ENCODE measurements at places on chromosomes 11 and 22.

GRCh38 chr11:1402355-1403077, 12.8 kb downstream of the BRSK2 start:
- DNase-seq: no peak

DNA sequence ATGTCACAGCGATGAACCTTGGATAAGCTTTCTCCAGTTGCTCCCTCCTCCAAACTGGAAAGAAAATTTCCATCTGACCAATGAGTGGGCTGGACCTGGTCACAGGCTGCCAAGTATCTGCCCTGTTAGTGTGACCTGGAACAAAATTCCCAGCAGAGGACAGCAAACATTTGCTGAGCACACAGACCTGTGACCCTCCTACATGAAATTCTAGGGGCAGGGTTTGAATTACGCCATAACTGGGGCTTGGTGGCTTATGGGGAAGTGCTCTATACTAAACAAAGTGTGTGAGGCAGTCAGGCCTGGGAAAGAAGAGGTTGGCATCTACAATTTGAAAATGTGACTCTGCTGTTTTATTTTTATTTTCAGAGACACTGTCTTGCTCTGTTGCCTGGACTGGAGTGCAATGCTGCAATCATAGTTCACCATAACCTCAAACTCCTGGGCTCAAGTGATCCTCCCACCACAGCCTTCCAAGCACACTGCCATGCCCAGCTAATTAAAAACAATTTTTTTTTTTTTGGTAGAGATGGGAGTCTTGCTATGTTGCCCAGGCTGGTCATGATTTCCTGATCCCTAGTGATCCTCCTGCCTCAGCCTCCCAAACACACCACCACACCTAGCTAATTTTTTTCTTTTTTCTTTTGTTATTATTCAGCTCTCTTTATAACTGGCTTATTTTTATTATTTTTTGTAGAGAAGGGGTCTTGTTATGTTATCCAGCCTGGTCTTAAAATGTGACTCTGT, 13.6 kb upstream of the XBP1 start:
- DNase-seq: no peak

- DNase-seq: no peak
Measured at GRCh38 chr11:128305588-128305987, 281.8 kb downstream of the ETS1 start.

DNA sequence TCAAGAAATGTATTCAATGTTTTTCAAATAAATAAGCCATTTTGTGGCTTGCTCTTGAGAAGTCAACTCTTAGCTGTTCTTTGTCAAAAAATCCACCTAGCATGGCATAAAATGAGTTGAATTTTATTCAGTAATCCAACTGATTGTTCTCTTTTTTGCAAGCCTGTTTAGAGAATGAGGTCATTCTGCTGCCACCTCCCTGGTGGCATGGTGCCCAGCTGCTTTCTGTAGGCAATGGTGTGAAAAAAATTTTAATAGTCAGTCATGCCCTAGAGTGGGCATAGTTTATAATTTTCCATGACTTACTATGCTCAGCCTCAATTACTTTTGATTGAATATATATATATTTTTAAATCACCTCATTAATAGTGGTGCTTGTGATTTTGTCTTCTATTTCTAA, 177.2 kb downstream of the INSC start:
- DNase-seq: no peak

GRCh38 chr11:123054301-123055065, 7.5 kb downstream of the HSPA8 start:
- DNase-seq: peak; percentile 74

GRCh38 chr11:22444076-22444475, 105.9 kb downstream of the SLC17A6 start:
- no peak for DNase-seq

GRCh38 chr22:29755889-29756288, 10.9 kb downstream of the ZMAT5 start:
- DNase-seq: no peak

DNA sequence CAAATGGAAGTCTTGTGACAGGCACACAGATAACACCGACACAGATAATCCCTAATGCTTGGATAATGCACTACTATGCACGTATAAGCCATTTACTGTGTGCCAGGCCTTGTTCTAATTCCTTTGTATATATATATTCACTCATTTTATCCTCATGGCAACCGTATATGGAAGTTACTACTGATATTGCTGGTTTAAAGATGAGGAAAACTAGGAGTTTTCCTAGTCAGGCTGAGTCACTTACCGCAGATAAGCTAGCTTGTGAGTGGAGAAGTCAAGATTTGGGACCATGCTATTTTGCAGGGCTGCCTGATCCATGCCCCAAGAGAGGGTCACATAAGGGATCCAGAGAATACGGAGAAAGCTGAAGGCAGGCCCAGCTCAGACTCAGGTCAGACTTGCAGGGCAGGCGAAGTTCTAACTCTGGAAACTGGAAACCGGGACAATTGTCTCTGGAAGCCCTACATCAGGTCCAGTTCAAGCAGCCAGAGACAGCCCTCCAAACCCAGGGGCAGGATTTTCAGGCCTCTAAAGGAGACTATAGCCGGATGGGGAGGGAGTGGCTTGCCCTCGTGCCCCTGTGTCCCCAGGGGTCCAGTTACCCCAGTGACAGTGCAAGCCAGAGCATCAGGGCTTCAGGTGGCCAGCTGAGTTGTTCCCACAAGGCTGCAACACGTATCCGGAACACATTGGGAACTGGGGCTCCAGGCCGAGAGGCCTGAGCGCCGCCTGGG, 534.8 kb downstream of the INSC start:
- DNase-seq: no peak

DNA sequence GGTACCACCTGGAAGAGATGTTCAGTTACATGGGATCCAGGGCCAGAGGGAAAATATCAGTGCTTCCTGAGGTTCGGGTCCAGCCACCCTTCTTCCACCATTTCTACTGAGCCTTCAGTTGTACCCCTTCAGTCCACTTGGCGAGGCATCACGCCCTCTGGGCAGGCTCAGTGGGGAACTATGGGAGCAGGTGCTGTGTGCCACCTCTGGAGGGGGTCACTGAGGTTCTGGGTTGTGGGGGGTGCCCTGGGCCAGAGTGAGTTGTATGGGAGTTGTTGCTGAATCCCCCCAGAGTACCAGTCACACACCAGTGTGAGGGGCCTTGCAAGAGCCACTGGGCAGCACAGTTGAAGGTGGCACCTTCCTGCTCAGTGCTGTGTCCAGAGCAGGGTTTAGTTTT, 2.7 kb upstream of the SREBF2 start:
- DNase-seq: no peak

GRCh38 chr22:43406186-43406790, 5.5 kb upstream of the MPPED1 start:
- no peak for DNase-seq

GRCh38 chr22:32073823-32074380, 30.8 kb downstream of the SLC5A1 start:
- DNase-seq: no peak

GRCh38 chr11:78420796-78421209, 3.2 kb upstream of the GAB2 start:
- peak; percentile 48 for DNase-seq

DNA sequence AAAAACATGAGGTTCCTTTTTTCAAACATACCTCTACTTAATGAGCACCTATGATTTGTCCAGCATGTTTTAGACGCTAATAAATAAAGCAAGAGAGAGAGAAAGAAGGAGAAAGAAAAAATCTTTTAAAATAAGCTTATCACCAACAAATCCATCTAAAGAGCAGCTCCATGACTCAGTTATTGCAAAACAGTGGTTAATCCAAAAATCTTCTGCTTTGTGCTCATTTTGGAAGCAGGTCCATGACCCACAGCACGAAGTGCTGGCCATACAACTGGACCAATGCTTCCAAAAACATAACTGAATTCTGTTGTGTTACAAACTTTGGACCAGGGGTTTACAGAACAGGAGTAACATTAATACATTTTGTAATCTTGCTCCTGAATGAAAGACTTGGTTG, 696.6 kb downstream of the KCNA4 start:
- DNase-seq: no peak

DNA sequence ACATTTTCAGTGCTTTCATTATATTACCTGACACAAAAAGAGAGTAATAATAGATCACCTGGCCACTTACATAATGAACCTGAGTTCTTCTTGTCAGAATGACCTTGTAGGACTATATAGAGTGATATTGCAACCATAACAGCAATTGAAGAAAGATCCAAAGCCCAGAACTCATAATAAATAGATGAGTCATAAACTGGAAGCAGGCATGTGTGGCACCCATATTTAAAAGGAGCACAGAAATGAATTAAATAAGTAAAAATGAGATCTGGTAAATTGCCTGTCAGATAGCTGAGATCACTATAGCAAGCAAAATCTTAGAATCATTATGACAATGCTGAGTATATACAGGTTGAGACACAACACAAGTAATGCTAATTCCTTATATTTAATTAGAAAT, 331.8 kb downstream of the AASDHPPT start:
- DNase-seq: peak; percentile 36

DNA sequence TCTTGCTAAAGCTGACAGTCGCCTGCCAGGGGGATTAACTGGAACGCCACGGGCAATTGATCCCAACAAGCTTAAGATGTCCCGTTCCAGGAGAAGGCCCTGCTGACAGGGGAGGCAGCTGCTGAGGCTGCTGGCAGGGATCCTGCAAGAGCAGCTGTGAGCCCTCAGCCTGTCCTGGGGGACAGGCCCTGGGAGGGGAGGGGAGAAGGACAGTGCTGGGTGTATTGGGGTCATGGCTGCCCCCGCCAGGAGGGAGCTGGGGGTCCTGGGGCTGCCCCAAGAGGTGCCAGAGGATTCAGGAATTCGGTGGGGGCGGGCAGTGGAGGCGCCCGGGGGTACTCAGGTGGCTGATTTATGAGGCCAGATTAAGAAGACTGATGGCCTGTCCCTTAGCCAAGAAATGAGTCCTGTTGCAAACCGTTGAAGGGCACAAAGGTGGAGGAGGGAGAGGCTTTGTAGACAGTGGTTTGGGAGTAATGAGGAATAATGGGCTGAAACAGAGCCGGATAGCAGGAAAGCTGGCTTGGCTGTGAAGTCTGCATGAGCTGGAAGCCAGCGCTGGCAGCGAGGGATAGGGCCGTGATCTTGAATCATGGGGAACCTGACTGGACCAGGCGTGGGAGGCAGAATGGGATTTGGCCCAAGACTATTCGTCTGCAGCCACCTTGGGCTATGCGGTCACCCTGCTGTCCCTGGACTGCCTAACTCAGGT, 133.5 kb downstream of the CACNA1I start:
- DNase-seq: no peak

DNA sequence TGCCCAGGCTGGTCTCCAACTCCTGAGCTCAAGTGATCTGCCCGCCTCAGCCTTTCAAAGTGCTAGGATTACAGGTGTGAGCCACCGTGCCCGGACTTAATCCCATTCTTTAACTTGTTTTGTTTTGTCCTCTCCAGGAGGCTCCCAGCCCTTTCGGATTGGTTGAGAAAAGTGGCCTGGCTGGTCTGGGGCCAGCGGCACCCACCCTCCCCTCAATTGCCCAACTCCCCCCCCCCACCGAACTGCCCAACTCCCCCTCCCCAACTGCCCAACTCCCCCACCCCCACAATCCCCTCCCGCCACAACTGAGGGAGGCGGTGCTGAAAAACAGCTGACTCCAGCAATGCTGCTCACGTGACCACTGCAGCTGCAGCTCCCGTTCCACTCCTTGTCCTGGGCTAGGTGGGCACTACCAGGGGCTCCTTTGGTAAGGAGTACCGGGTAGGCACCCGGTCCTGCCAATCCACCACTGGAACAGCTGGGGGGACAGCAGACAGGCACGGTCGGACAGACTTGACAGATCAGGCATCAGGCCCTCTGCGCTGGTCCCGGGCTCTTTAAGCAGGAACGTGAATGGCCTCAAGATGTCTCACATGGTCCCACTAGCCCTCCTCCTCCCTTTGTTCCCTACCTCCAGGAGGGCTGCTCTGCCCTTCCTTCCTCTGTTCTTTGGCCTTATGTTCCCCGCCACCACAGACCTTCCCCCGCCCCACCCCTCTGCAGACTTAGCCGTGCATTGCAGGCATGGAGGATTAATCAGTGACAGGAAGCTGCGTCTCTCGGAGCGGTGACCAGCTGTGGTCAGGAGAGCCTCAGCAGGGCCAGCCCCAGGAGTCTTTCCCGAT, at the start of gene TCN2:
TCN2 (plus strand) TSS at position 720 of the 845 bp plus-strand sequence. CDS start 158 bp downstream, outside the sequence.
- DNase-seq: peak; percentile 93

DNA sequence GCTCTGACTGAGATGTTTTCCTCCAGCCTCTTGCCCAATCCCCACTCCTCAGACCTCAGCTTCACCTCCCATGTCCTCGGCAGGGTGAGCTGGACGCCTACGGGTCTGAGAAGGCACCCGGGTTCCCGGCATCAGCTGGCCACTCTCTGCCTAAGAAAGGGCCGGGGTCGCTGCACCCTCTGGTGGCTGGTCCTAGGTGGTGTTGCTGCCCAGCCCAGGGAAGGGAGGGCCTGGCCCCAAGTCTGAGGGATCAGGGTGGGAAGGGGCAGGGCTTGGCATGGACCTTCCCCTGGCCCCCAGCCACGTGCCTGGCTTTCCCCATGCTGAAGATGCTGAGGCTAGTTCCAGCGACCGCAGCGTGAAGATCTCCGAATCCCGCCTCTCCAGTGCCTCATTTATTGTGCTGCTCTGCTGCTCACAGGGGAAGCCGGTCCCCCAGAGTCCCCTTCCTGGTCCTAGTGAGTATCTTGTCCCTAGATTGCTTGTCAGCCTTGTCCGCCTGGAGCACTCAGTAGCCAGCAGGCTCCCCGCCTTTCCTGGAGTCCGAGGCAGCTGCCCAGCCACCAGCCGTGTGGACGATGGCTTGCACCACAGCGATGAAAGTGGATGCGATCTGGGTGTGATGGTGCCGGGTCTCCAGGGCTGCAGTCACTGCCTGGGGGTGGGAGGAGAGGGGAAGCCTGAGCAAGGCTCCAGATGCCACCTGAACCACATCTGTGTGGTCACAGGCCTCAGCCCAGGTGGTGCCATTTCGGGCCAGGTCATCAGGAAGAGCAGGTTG, 2.9 kb upstream of the GGT5 start:
- DNase-seq: peak; percentile 95

GRCh38 chr11:119788911-119789560, 60.0 kb upstream of the NECTIN1 start:
- no peak for DNase-seq

- peak; percentile 14 for DNase-seq
Measured at GRCh38 chr11:70661761-70662501, 263.6 kb downstream of the CTTN start.

DNA sequence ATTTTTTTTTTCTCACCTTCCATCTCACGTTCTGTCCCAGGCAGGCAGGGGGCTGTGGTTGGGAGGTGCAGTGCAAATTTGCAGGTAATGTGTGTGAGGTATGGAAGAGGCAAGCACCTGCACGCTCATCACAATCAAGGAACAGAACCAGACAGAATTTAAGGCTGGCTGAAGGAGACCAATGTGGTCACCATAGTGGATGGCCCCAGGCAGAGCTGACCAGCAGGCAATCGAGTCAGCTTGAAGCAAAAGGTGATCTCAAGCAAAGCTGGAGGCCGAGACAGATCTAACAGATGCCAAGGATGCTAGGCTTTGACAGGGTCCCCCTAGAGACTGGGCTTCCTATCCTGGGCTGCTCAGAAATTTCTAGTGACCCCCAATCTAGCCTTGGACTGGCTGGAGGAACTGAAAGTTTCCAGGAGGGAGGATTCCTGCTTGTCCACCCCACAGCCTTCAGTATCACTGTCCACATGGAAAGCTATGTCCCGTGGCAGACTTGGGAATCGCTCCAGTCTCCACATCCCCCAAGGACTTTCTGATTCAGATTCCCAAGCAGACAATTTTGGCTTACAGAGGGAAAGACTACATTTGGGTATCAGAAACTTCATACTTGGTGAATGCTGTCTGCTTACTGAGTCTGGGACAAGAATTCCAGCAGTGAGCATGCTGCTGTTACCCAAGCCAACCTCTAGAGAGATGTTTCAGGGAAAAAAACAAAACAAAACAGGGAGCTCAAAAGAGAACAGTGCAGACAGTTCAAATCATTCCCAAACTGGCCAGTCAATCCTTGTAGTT, 9.0 kb upstream of the MICAL3 start:
- DNase-seq: no peak

- no peak for DNase-seq
Measured at GRCh38 chr22:20968281-20968977, 1.4 kb downstream of the AIFM3 start.

All from astrocyte of the spinal cord (primary cell).